Effector memory CD4-positive, alpha-beta T cell (primary cell): ENCODE measurements at places on chromosomes 6 and 20.

DNA sequence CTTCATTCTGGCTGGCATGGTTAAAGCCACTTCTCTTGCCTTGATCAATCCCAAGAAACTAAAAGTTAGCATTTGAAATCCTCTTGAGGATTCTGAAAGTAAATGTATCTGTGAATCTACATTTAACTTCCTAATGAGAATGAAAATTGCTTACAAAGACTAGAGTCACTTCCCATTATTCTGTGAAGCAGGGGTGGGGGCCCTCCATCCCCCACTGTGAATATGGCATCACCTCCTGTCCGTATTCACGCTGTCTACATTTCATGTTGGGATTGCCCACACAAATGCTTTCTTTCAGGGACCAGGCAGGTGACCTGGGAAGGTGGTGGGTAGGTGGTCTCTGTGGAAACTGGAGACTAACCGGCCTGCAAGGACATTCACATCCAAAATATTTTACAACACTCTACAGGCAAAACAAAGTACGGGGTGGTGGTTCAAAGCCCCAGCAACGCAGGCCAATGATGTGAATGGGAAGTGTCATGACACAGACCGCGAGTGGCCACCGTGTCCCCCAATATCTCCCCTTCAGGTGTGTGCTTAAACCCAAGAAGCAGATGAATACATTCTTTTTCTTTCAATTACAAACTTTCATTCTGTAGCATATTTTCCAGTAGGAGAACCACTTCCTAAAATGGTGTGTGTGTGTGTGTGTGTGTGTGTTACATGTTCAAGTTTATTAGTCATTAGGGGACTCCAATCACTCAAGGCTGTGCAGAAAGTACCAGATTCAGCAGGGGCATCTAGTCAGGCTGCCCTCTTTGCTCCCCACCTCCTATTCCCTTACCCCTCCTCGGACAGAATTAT is 132.2 kb downstream of the PRND start:
- no peak for DNase-seq

- DNase-seq: no peak
Observed at GRCh38 chr6:158834675-158835385, 15.7 kb upstream of the EZR start.

- DNase-seq: no peak
Observed at GRCh38 chr6:44339763-44340625, 2.5 kb upstream of the SPATS1 start.

DNA sequence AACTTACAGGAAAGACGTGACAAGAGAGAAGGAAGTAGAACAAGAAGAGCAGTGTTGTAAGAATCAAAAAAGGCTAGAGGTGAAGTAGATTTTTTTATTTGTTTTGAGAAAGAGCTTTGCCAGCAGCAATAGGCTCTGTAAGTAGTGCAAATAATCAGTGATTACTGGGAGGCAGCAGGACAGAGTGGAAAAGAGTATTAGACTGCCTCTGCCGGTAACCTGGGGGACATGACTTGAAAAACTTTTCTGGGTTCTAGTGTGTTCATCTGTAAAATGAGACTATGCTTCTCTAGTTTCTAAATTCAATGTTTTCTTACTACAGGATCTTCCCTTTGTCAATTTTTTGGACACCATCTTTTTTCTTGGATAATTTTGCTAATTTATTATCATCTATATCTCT is 5.8 kb upstream of the IRAK1BP1 start:
- DNase-seq: no peak

GRCh38 chr6:78615430-78615904 is 251.9 kb upstream of the IRAK1BP1 start:
- no peak for DNase-seq
